ENCODE measurements at places on chromosomes 16 and 17.

DNA sequence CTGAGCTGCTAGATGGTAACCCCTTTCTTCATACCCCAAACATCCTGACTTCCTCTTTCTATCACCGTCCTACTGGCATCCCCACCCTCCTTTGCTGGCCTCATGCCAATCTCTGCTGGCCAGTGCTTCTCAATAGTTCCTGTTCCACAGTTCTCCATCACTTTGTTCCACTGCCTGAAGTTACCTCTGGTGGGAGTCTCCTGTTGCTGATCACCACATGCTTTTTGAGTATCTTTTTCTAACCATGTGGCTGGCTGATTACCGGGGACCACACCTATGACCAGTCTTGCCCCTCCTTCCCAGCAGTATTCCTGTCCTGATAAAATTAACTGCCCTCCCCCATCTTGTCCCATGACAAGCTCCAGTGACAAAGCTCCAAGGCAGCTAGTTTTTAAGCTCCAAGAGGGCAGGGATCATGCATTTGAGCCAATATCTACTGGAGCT lies 380.4 kb upstream of the CCL2 start:
- DNase-seq: peak; percentile 96

DNA sequence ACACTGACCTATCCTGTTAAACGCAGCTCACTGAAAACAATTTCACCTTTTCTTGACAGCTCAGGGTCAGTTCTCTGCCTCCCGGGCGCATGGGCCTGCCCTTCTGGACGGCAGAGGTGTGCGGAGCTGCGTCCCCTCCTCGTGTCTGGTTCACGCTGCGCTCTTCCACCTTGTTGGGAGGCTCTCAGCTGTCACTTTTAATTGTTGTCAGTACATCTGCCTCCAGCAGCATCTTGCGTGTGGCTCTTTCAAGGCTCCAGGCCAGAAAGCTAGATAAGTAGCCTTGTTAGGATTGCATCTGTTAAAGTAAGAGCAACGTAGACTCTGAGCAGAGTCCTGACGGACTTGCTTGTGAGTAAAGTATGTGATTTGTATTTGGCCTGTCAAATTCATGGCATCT lies 59.4 kb downstream of the MGAT5B start:
- no peak for DNase-seq

GRCh38 chr17:41813152-41813680 lies 412 bp downstream of the FKBP10 start:
- DNase-seq: no peak

- DNase-seq: no peak
These were observed 773 bp downstream of the SYNGR3 start for GRCh38 chr16:1990351-1991134.

DNA sequence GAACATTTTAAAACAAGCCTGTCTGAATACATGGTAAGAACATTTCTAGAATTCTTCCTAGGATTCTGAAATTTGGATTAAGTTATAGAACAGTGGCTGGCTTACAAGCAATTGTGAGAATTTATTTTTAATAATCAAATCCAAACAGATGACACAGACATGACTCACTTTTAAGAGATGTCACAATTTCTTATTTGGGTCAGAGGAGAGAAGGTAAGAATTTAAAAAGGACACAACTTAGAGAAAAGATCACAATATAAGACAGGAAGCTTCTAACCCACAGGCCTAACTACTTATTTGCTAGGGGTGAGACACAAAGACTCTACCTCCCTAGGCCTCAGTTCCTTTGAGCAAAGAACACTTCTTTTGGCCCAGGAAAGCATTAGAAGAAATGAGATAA lies 32.7 kb downstream of the ZZEF1 start:
- DNase-seq: no peak

DNA sequence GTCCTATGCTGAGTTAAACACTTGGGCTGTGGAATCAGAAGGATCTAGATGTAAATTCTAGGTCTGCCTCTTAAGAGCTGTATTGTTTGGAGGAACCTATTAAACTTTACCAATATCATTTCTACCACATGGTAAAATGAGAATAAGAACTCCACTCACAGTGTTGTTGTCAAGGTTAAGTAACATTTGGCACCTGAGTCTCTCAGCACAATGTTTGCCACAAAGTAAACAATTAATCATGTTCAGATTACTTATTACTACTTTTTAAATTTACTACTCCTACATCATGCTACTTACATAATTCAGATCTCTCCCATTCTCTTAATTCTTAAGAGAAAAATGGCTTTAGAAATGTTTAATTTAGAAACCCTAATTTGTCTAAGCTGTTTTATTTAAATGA lies 305.9 kb downstream of the CA10 start:
- DNase-seq: no peak

DNA sequence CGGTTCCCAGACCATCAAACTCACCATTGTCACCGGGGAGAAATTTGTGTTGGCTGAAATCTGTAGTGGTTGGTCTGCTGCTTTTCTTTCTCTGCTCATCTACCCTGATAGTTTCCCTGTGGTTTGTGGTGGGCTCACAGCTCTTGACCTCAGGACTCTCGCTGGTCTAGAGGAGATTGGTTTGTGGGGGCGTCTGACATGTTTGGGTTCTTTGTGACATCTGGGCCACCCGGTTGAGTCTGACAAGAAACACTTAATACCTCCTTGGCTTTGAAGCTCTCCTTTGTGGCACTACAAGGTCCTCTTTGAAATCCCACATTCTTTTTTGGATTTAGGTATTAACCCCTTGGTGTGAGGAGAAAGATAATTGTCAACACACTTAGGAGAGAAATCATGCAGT lies 662.0 kb downstream of the WWOX start:
- no peak for DNase-seq

DNA sequence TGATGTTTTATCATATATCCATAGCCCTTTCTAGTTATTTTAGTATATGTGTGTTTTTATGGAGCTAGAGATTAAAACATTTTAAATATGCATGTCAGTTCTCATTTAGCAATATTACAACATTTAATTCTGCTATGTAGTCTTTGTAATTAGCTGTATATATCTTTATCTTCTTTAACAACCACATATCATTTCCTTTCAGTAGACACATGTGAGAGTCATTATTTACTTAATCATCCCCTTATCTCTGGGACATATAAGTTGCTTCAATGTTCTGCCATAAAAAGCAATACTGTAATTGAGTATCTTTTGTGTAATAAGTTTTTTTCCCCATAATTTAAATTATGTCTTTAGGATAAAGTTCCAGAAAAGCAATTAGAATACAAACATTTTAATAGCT lies 52.0 kb upstream of the CLEC3A start:
- DNase-seq: peak; percentile 65

GRCh38 chr16:89697161-89697615 lies 4.3 kb downstream of the SPATA2L start:
- no peak for DNase-seq

DNA sequence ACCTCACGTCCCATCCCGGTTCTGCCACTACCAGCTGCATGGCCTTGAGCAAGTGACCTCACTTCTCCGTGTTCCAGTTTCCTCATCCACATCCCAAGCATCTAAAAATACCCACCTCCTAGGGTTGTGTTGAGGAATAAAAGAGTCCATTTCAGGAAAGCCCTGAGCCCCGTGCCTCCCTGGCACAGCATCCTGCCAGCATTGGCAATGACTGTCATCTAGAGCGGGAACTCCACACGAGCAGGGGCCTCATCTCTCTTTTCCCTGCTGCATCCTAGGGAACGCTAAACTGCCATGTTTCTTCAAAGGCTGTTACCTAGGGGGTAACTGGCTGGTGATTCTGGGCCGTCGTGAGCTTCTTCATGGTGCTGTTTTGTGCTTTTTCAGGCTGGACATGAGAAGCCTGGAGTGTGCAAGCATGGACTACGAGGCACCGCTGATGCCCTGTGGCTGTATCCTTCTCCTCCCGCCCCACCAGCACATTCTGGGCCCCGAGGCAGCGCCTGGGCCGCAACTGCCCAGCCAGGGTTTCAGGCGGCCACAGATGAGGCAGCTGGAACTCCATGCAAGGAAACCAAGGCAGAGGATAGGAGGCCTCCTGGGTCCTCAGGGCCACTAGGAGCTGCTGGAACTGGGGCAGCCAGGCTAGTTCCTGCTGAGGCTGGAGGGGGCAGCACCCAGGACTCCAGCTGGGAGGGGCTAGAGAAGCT lies 221.4 kb downstream of the KATNIP start:
- DNase-seq: no peak

GRCh38 chr16:84766978-84767773 lies 52.6 kb upstream of the CRISPLD2 start:
- no peak for DNase-seq

DNA sequence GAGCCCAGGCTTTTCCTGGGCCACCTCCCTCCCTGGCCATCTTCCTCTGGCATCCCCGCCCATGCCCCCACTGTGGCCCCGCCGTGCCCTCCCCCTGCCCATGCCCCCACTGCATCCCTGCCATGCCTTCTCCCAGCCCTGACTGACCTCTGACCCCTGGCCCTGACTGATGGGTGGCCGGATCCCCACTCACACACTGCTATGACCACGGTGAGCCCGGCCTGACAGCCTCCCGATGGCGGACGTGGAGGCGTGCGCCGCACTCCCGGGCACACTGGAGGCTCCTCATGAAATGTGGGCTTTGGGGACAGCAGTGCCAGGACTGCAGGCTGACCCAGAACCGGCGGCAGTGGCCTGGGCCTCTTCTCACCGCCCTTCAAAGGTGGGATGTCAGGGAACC lies 10.6 kb upstream of the C1QTNF8 start:
- DNase-seq: no peak

DNA sequence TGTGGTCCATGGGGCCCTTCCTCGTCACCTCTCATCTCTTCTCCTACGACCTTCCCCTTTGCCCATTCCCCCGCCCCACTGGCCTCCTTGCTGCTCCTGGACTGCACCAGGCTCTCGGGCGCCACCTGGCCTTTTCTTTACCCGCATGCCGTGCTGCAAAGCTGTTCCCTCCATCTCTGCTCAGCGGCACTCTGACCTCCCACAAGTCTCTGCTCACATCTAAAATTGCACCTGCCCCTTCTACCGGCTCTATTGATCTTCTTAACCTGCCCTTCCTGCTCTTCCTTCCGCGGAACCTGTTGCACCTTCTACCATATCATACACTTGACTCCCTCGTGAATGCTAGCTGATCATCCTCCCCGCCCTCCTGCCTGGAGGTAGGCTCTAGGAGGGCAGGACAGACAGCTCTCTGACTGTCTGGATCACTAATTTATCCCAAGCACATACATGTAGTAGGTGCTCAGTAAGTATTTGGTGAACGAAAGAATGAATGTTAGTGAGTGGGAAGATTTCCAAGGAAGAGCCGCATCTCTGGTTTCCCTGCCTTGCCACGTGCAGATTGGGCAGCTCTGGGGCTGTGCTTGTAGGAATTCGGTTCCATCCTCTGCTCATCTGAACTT lies 17.3 kb downstream of the DNAH17 start:
- peak; percentile 13 for DNase-seq

DNA sequence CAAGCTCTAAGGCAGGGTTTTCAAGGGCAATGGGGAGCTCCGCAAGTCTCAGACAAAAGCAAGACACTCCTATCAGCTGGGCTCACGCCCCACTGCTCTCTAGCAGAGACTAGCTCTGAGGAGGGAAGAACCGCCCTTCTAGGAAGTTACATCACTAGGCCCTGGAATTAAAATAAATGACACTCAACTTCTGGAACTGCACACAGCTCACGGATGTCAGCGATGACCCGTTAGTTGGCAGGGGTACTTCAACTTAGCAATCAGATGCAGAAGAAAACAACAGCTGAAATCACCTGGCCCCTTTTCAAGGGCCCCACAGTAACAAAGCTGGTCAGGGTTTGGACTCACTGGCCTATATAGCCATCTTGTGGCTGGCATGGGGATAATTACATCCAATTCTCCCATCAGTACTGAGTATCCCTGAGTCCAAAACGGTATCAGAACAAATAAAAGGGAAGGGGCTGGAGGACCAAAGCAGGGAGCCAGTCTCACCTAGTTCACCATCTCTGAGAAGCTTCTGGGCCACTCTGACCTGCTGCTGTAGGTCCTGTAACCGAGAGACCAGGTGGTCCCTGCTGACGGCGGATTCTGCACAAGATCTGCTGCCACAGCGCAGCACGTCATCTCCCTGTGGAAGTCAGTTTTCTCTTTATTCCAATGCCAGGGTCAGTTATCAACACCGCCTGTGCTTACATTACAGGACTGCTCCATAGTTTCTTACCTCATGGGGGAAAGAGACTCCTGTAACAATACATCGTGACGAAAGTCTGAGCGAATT lies 22.2 kb downstream of the SERPINF1 start:
- DNase-seq: peak; percentile 84

GRCh38 chr16:1474082-1474795 lies 589 bp downstream of the CLCN7 start:
- DNase-seq: peak; percentile 56

DNA sequence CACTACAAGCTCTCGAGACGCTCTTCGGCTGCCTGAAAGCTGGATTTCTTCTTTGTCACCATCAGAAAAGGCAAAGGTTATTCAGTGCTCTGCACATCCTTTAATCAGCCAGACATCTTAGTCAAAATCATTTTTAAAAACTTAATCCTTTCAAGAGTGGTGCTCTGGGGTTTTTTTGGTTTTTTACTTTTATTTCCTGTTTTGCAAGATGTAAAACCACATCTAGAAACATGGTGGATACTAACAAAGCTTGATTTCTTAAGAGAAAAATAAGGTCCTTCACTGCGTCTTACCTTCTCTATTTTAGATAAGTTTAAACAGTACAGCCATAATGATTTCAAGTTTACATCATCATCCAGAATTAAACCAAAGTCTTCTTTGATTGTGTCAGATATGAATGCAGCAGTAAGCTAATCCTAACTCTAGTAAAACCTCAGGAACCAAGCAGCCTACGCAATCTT lies 6.3 kb downstream of the ANKRD11 start:
- DNase-seq: peak; percentile 54

GRCh38 chr16:57711993-57712392 lies 17.4 kb downstream of the DRC7 start:
- DNase-seq: no peak

GRCh38 chr17:77428020-77428748 lies 287.4 kb downstream of the SEC14L1 start:
- DNase-seq: peak; percentile 74

DNA sequence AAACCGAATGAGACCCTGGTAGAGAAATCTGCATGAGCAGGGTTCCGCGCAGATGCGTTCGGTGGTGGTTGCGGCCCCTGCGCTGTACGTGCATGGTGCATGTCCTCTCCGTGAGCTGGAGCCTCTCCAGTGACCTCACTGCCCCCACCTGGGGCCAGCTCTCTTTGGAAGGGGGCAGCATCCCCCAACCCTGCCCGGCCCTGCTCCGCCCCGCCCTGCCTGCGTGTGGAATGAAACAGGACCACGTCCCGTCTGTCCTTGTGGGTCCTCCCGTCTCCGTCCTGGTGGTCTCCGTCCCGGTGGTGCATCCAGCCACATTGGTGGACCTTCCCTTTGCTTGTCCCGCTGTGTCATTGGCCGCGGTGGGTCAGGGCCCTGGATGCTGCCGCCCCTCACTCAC lies 84.9 kb downstream of the AMFR start:
- no peak for DNase-seq

- no peak for DNase-seq
These were observed 147.9 kb downstream of the MAF start for GRCh38 chr16:79452671-79453070.

GRCh38 chr17:29379084-29379991 lies 10.8 kb upstream of the TAOK1 start:
- no peak for DNase-seq

- peak; percentile 32 for DNase-seq
These were observed 776 bp downstream of the LRRC75A start for GRCh38 chr17:16491131-16491702.

All from hematopoietic multipotent progenitor cell treated with erythropoietin and hydrocortisone succinate and interleukin-3 and kit ligand, for 6 days (in vitro differentiated cells).